ENCODE measurements at places on chromosomes 5 and 9. TPM values are rescaled to one million over a fixed set of nuclear protein-coding genes. Genes with fewer than 3 reads are reported as not detected.

DNA sequence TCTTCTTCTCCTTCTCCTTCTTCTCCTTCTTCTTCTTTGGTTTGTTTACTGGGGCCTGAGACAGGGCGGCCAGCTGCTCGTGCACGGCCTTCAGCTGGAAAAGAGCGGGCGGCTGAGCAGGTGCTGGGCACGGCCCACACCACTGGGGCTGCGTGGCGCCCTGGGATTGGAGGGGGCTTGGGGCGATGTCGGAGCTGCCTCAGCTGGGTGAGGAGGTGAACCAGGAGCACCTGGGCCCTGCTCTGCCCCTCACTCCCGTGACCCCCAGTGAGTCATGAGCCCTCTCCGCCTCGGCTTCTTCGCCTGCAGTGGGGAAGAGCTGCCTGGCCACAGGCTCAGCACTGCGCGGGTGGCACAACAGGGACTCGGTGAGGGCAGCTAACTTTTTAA, 14.9 kb downstream of the BRD3OS start:
- no peak for DNase-seq

DNA sequence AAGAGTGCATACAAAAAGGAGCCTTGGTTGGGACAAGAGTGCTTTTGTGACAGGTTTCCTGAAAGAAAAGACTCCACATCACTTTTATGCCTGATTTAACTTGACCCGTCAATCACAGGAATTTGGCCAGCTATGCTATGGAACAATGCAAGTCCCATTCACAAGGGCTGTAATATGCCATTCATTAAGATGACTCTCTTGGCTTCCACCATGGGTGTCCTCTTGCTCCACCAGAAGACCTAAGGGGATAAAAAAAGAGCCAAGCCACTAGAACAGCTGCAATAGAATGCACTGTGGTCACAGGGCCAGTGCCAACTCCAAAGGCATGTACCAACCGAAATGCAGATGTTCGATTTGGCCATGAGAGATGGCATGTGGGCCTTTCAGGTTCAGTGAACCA, 480.1 kb upstream of the MPDZ start:
- no peak for DNase-seq

SH3RF2 gene
- 3.0 TPM for total RNA-seq

C9orf50 gene
- total RNA-seq = not detected

CCDC152 gene
- total RNA-seq = 0.19 TPM

DNA sequence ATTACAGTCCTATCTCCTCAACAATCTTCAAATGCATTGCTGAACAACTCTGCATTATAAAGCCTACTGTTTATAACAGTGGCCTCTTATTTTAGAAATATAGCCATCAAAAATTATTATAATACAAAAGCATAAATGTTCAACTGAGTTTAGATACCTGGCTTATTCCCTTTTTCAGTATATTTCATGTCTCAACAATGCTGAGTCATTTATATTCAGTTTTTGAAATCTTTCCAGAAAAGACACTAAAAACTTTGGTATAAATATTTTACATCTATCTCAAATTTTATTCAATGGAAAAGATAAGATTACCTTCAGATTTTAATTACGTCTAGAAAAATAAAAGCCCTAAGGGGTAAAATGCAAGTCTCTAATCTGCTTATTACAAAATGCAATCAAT, 37.9 kb downstream of the LURAP1L start:
- DNase-seq = no peak

- peak; percentile 40 for DNase-seq
Observed at GRCh38 chr9:109775516-109775915, 4.5 kb upstream of the PALM2AKAP2 start.

GRCh38 chr5:127094161-127094814, 21.0 kb upstream of the C5orf63 start:
- DNase-seq = no peak

BAAT gene
- total RNA-seq = not detected

DNA sequence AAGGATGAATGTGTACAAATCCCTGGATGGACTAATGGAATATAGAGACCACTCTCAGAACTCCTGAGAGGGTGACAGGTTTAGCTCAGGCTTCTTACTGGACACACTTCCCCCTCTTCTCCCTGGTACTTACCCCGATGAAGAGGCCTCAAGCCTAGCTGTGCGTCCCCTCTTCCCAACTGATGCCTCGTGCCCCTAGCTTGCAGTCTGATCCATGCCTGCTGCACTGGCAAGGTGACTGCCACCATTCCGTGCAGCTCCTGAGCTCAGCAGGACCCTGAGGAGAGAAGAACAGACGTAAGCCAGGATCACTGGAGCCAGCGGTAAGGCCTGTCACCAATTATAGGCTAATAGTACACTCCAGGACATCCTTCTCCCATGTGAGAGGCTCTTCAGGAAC, 5.5 kb upstream of the STOML2 start:
- no peak for DNase-seq

CENPK gene
- total RNA-seq = 33.0 TPM

RCL1 gene
- 10.6 TPM for total RNA-seq

TBC1D2 gene
- total RNA-seq = 9.0 TPM

GRCh38 chr5:124671193-124671592, 75.2 kb downstream of the ZNF608 start:
- no peak for DNase-seq

DNA sequence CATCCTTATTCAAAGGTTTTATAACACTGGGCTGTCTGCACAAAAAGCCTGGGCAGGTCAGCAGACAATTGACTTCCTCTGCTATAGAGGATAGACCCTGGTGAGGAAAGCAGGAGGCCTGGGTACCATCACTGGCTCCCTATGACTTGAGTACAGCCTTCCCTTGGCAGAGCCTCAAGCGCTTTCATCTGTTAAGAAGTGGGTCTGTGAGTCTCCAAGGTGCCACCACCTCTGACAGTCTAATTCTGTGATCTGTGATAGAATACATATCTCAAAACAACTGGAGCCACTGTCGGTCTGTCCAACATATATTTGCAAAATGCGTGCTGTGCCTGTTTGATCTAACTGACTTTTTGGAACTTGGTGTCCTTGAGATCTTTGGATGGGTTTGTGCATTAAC, 52.2 kb downstream of the C9orf152 start:
- DNase-seq = no peak

ARSI gene
- total RNA-seq = not detected

GRCh38 chr5:66354422-66354821, 210.3 kb downstream of the SREK1 start:
- no peak for DNase-seq

DNA sequence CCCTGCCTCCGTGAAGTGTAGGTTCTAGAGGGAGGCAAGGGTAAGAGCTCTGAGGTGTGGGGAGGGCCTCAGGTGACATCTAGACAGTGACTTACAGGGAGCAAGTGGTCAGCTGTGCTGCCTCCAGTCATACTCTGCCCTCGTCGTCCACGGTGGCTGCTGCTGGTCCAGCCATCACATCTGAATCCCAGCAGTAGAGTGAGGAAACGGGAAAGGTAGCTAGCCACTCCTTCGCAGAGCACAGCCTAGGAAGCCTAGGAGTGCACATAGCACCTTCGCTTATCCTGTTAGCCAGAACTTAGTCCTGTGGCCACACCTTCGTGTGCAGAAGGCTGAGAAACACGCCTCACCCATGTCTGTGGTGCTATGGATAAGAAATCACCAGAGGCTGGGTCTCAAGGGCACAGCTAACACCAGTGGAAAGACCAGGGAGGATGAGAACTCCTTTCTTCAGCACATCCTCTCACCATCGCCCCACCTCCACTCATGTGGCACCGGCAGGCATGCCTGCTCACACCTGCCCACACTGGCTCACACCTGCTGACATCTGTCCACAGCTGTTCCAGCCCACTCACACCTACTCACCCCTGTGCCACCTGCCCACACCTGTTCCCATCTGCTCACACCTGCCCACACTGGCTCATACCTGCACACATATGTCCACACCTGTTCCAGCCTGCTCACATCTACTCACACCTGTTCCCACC, 44.5 kb upstream of the SLC6A19 start:
- DNase-seq = no peak

SPOCK1 gene
- total RNA-seq = 5.9 TPM

GRCh38 chr5:53913941-53914340, 353.5 kb downstream of the NDUFS4 start:
- DNase-seq = no peak

JADE2 gene
- total RNA-seq = 17.9 TPM

DNA sequence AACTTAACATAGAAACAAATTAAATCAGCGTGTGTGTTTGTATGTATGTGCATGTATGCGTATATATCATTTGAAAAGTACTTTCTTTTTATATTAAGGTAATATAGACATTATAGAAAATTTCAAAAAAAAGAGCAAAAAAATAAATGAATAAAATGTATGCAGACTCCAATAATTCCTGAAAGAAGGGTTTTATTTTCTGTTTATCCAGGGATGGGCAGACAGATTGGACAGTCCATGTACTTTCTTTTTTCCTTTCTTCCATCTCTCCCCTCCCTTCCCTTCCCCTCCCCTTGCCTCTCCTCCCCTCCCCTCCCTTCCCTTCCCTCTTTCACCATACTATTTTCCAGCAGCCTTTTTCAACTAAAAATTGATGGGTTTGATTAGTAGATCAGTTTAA, 123.8 kb downstream of the SGCD start:
- no peak for DNase-seq

- DNase-seq = no peak
Observed at GRCh38 chr5:177304392-177305119, 957 bp downstream of the PRELID1 start.

DNA sequence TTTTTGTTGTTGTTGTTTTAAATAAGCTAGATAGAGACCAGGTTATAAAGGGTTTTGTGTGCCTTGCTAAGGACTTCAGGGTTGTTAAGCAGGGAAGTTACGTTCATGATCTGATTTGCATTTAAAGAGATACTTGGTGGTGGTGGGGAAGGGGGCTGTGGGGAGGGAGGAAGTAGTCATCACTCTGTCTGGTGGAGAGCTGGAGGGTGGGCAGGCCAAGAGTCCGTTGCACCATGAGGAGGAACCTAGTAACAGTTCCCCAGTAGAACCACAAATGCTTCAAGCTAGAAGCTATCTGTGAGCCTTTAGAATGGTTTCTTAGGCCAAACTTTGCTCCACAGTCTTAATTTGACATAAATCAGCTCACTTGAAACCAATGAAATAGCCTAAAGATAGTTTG, 18.7 kb upstream of the ROPN1L start:
- no peak for DNase-seq

NUTM2G gene
- not detected for total RNA-seq

HSPA4 gene
- 190 TPM for total RNA-seq

DNA sequence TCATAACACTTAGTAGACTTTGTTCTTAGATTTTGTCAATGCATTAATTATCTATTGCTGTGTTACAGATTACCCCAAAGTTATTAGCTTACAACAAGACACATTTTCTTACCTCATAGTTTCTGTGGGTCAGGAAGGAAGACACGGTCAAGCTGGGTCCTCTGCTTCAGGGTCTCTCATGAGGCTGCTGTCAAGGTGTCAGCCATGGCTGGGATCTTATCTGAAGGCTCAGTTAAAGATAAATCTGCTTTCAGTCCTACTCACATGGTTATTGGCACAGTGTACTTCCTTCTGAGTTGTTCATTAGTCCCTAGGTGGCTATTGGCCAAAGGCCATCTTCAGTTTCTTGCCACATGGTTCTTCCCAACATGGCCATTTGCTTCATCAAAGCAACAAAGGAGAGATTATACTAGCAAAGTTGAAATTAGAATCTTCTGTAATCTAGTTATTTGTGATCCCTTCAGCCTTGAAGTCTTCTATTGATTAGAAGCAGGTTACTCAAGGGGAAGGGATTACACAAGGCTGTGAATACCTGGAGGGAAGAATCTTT, 25.2 kb downstream of the TDRD7 start:
- DNase-seq = no peak

GRCh38 chr5:33228149-33228548, 212.6 kb upstream of the TARS1 start:
- no peak for DNase-seq

GRIN3A gene
- total RNA-seq = not detected

GRCh38 chr9:93346231-93347112, 105.0 kb upstream of the FAM120A start:
- no peak for DNase-seq

PCDHGA11 gene
- total RNA-seq = 0.66 TPM

- no peak for DNase-seq
Observed at GRCh38 chr9:110777196-110777875, 108.7 kb downstream of the MUSK start.

DNA sequence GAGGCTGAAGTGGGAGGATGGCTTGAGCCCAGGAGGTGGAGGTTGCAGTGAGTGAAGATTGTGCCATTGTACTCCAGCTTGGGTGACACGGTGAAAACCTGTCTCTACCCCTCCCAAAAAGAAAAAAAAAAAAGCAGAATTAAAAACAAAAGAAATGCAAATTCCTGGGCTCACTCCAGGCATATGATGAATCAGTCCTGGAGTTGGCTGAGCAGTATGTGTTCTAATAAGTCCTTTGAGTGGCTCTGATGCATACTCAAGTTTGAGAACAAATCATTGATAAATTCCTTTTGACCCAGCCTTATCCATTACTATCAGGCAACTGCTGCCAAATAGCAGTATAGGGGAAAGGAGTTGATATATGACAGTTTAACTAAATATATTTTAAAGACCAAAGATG, 28.3 kb downstream of the UHRF2 start:
- no peak for DNase-seq

FCHO2 gene
- total RNA-seq = 2.4 TPM

DNA sequence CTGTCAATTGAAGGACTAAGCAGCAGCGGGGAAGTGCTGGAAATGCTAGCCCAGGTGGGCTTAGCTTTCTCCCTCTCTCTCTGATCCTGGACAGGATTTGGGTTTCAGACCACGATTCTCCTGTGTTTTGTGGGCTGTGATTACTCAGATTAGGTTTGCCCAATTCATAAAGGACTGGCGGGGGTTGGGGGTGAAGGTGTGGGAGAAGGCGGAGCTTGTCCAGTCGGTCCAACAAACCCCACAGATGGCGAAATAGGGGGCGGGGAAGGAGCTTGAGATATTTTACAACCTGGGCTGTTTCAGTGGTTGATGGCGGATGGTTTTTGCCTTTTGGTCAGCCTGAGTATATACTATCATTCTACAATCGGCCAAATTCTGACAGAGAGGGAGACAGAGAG, 35.2 kb downstream of the PCDHAC2 start:
- peak; percentile 42 for DNase-seq

DNA sequence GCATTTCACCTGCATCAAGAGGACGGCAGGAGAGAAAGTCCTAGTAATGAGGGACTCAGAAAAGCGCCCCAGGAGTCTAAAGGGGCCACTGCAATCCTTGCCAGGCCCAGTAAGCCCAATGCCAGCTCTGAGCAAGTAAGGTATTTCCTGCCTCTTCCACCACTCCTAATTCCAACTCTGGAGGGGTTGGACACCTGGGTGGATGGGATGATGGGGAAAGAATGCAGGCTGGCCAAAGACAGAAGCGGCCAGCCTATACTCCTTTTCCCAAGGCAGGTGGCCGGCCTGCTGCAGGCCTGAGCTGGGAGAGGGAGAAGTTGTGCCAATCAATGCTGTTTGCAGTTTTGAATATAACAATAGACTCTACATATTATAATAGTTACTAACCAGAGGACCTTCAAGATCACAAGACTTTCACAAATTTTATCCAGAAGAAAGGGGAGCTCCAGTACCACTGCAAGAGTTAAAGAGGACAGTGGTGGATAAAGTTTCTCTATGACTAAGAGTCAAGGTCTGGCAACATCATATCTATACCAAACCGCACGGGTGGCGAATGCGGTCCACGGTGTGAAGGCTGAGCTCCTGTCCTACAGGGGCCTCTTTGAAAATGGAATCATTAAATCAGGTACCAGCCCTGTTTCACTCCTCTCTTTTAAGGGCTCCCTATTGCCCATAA, 115.0 kb upstream of the TBC1D2 start:
- no peak for DNase-seq

- no peak for DNase-seq
Observed at GRCh38 chr9:116390303-116391228, 237.0 kb downstream of the PAPPA start.

- DNase-seq = no peak
Observed at GRCh38 chr5:17694914-17695313, 60.7 kb downstream of the TAF11L14 start.

ESM1 gene
- not detected for total RNA-seq

All from H4 (cell line).